ENCODE measurements at places on chromosomes 13 and 19.

GRCh38 chr13:113781571-113781970, 22.5 kb downstream of the TMEM255B start:
- DNase-seq, result no peak

DNA sequence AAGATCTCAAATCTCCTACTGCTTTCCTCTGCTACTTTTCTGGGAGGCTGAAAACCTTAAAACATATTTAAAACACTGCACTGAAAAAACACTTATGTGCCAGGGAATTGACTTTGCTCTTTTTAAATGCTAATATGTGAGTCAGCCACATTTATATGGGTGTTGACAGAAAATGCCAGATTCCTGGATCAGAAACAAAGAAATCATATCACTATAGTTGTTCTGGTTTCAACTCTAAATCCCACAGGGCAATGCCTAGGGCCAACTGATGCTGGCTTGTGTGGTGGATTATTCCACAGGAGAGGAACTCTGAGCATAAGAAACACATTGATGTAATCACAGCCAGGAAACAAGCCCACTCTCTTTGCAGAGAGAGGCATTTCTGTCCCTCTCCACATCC, 1439.0 kb upstream of the SPRY2 start:
- DNase-seq, result no peak

DNA sequence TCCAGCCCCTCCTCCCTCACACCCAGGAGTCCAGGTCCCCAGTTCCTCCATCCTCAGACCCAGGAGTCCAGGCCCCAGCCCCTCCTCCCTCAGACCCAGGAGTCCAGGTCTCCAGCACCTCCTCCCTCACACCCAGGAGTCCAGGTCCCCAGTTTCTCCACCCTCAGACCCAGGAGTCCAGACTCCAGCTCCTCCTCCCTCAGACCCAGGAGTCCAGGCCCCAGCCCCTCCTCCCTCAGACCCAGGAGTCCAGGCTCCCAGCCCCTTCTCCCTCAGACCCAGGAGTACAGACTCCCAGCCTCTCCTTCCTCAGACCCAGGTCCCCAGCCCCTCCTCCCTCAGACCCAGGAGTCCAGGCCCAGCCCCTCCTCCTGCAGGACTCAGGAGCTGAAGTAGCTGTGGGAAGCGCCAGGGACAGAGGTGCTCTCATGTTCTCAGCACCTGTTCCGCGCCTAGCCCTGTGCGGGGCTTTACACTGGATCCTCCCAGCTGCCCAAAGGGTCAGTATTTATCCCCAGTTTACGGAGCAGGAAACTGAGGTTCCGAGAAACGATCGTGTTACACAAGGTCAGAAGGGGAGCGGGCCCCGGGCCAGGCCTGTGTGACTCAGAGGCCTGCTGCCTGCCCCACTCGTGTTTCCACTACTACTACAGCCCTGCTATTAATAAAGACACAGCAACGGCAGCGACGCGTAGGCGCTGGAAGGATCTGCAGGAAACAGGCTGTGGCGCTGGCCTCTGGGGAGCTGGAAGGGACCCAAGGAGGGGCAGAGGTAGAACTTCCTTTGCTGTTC, 1.7 kb upstream of the SBK3 start:
- no peak for DNase-seq

DNA sequence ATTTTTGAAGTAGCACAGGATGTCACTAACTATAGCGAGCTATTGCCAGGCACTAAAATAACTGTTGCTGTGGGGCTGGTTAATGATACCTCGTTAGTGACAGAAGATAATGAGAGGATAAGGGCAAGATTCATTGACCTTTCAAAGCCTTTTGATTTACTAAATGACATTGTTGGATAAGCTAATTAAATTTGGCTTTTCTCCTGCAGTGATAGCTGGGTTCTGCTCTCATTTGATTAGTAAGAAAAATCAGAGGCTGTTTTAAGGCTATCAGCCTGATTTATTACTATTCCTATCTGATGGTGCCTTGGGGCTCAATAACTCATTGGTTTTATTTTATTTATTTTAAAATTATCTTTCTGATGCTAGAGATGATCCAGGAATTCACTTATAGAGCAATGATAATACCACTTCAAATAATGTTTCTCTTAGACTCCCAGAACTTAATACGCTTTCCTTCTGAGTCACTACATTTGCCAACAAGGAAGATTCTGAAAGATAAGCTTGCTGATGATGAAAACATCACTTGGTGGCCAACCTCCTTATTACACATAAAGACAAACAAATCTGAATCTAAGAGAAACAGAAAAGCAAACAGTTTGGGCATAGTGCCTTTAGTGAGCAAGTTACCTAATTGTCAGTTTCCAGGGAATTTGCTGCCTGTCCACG, 501.3 kb upstream of the ARGLU1 start:
- no peak for DNase-seq

DNA sequence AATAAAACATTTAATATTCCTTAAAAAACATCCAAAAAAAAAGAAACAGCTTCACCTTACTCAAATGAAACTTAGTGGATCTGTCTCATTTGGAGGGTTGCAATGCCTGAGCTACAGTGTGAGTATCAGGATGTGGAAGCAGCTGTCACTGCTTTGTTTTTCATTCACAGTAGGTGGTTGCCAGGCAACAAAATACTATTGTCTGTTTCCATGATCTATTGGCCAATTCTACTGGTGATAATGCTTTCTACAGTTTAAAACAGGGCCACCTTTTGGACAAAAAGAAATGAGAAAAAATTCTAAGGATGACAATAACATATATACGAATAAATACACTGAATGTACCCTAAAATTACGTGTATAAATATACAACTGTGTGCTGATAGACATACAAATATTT, 3.0 kb downstream of the ENOX1 start:
- no peak for DNase-seq

DNA sequence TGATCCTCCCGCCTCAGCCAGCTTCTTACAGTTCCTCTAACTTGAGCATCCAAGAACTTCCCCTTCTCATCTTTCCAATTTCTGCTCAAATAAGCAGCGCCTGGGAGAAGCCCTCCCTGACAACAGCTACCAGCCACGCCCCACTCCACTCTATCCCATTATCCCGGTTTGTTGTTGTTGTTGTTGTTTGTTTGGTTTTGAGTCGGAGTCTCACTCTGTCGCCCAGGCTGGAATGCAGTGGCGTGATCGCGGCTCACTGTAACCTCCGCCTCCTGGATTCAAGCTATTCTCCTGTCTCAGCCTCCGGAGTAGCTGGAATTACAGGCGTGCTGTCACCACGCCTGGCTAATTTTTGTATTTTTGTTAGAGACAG, 822 bp upstream of the PTPRS start:
- no peak for DNase-seq
